Activated naive CD4-positive, alpha-beta T cell treated with anti-CD3 and anti-CD28 coated beads, Interleukin-2, amount 50 U/mL, for 16 hours (primary cell): ENCODE measurements at places on chromosomes 6 and 20.
A peak's percentile ranks its signal among the peaks of the same experiment; 100 is the strongest.

DNA sequence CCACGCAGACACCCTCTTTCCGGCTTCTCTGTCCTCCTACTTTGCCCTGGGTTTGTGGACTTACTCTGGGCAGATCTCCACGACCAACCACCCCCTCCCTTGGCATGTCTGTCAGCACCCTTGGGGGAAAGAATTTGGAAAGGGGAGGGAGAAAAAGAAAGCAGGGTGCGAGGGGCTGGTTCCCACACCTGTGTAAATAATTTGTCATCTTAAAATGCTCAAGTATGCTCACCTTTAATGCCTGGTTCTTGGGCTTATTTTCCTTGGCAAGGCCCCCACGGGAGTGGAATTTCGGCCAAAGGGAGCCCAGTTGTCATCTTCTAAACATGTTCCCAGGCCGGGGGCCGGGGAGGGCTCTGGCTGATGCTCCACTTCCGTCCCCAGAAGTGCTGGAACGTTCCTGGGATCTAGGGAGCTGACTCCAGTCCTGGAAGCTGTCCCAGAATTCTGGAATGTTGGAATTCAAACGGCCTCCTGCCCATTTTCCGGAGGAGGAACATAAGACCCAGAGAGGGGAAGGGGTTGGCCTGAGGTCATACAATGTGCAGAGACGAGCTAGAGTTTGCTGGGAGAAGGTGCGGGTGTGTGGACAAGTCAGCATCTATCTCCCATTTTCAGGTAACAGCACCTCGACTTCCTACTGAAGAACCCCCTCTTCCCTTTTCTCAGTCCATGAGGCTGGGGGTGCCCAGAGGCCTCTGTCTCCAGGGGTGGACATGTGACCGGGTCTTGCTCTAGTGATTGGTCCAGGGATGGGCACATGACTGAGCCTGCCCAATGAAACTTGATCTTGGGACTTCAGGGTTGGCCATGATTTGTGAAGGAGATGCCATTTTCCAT lies 122.3 kb downstream of the CEBPB start:
- no peak for DNase-seq

GRCh38 chr6:168703990-168704389 lies 263.0 kb downstream of the SMOC2 start:
- DNase-seq, result no peak

DNA sequence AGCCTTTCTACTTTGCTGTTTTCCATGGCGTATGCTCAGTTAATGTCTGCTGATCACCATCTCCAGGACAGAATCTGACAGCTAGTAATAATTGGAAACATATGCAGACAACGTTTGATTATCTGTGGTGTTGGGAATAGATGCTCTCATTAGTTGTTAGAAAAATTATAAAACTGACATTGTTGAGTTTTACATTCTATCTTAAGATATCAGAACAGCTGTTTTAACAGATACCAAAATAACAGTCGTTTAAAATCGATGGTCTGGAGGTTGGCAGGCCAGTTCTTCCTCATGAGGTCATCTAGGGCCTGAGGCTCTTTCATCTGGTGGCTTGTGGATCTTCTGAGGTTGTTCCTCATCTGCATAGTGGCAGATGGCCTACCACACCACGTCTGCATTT lies 137.6 kb downstream of the AIG1 start:
- no peak for DNase-seq

GRCh38 chr6:117482240-117483003 lies at the start of gene DCBLD1:
Gene DCBLD1 (plus strand): TSS chr6:117482674. CDS start chr6:117482782, 108 bp downstream.
- DNase-seq, result peak; percentile 53

DNA sequence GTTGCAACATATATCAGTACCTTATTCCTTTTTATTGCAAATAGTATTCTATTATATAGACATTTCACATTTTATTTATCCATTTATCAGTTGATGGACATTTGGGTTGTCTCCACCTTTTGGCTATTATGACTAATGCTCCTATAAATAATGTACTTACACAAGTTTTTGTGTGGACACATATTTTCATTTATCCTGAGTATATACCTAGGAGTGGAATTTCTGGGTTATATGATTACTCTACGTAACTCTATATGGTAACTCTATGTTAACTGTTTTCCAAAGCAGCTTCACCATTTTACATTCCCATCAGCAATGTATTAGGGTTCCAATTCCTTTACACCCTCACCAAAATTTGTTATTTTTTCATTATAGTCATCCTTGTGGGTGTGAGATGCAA lies 405.0 kb downstream of the ESR1 start:
- no peak for DNase-seq

DNA sequence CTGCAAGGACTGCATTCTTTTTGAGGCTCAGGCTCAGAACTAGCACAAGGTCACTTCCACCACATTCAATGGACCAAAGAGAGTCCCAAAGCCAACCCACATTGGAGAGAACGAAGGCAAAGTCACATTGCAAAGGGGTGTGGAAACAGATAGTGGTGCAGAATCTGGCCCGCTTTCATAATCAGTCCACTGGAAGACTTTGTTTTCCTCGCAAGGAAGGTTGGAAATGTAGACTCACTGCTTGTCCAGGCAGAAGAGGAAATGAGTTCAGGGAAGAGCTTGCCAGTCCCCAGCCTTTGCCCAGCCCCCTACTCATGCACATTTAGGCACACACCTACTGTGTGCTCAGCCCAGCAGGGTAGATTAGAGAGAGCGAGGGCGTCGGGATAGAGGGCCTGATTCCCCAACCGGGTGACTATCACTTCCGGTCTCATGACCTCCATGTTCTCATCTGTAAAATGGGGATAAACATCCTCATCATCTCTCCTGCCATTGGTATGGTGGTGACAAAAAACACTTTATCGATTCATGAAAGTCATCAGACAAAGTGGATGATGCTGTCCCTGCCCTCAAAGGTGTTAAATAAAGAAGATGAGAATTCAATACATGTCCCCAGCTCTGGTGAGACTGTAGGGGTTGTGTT lies 24.3 kb upstream of the CCN5 start:
- no peak for DNase-seq

- no peak for DNase-seq
Observed at GRCh38 chr6:31970604-31971271, 1.2 kb downstream of the DXO start.

GRCh38 chr6:121767211-121767610 lies 331.8 kb downstream of the GJA1 start:
- no peak for DNase-seq

DNA sequence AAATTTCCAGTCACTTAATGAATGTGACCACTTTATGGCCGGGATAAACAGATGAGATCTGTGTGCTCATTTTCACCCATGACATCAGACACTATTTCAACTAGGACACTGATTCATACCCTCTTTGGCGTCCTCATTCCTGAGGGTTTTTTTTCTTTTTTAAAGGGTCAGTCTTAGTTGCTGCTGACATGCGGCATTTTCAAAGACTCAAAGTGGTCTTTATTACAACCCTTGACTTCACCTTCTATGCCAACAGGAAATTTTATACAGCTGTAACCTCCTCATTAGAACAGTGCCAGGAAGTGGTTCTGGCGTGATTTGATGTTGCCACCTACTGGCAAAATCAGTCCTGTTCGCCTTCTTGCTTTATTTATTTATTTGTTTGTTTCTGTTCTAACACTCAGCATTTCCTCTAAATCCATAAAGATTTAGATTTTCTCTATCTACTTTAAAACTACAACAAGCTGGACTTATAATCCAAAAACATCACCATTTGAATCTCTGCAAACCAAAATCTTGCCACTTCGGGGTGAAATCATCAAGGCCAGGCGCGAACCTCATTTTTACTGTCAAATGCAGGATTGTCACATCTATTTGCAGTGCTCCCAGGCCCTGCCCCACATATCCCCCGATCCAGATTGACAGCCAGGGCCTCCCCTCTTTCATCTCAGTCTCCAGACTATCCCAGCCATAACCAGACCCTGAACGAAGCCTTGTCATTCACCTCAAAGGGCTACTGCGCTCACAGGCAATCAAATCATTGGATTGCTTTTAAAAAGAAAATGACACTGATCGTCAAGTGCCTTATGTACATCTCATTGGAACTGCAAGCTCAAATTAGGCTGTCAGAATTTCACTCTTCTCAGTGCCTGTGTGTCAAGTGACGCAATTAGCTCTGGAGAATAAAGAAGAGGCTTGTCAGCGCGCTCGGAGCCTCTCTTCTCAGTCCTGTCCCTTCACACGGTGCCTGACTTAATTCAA lies 77.5 kb downstream of the C6orf118 start:
- DNase-seq, result no peak

- no peak for DNase-seq
Observed at GRCh38 chr6:159234102-159234553, 64.9 kb downstream of the FNDC1 start.

DNA sequence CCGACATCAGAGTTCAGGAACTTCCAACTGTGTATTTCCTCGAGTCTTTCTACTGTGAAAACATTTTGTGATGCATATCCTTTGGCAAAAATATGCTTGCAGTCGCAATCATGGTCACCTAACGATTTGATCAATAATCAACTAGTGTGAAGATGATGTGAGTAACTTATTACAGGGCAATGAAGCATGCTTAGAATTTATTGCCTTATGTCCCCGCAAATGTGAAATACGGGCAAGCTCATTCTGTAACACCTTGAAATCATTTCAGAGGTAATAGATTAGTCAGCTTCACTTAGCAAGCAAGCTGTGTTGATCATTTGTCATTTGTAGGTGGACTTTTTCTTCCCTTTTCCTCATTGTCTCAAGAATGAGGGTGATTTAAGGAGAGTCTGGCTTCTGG lies 67.9 kb upstream of the DOK5 start:
- DNase-seq, result no peak

GRCh38 chr20:3465301-3465700 lies 5.5 kb upstream of the ATRN start:
- DNase-seq, result no peak

GRCh38 chr6:45576648-45577624 lies 199.2 kb upstream of the SUPT3H start:
- DNase-seq, result no peak

GRCh38 chr20:57326667-57327455 lies 2.7 kb upstream of the SPO11 start:
- DNase-seq, result no peak

- DNase-seq, result no peak
Observed at GRCh38 chr6:114559419-114559818, 216.6 kb upstream of the HS3ST5 start.

DNA sequence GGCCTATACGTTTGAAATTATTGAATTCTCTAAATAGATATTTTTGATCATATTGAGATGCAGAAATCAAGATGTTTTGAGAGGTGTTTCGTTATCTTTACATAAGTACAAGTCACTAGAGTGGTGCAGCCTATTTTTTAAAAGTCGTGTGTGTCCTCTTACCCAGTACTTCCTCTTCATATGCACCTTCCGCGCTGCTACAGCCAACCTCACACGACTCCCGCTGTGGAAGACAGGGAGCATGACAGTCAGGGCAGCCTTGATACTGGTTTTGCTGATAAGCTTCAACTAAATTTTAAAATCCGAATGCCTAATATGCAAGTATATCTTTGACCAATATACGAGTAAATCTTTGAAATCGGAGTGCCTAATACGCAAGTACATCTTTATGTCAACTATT lies 16.3 kb downstream of the ROS1 start:
- no peak for DNase-seq

GRCh38 chr6:161257793-161258457 lies 15.9 kb downstream of the AGPAT4 start:
- no peak for DNase-seq

GRCh38 chr6:2978923-2979322 lies 7.6 kb upstream of the SERPINB6 start:
- no peak for DNase-seq

DNA sequence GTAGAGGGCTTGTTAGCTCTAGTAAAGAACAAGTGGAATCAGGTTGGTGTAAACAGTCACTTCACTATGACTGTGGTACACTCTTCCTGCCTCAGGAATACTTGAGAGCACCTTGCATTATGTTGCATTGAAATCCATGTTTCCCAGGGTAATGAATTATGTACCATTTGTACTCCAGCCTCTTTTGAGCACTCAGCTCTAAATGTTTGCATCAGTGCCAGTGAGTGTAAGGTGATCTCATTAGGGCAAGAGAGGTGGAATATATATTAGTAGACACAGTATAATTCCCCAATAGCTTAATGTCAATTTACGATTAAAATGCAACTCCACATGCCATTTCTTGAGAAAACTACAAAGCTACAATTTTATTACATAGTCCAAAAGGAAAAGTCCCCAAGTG lies 319.6 kb upstream of the POU3F2 start:
- no peak for DNase-seq

DNA sequence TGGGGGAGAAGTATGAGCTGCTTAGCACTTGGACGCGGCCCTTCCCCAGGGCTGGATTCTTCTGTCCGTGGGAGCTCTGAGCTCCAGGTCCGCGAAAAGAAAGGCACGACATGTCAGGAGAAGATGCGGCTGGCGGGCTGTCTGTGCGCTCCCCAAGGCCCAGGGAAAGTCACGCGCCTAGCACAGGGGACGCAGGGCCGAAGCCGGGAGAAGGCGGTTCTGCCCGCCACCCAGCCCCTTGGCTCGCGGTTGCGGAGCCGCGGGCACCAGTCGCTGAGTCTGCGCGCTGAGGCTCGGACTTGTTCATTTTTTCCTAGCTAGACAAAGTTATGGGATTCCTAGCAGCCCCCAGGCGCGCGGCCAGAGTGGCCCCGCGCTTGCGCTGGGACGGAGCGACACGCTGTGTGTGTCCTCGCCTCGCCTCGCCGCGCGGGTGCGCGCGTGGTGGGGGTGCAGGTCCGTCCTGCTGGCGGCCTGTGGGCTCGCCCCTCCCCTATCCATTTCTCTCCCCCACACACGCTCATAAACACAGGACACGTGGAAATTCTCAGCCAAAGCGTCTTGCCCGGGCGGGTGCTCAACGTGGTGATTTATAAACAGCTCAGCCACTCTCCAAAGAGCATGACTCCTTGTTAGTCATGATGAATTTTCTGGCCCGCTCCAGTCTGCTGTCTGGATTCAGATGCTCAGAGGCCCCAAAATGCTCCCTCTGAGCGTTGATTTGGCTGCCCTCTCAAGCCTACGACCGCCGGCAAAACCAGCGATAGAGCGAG lies 1.9 kb upstream of the POU3F2 start:
- no peak for DNase-seq

DNA sequence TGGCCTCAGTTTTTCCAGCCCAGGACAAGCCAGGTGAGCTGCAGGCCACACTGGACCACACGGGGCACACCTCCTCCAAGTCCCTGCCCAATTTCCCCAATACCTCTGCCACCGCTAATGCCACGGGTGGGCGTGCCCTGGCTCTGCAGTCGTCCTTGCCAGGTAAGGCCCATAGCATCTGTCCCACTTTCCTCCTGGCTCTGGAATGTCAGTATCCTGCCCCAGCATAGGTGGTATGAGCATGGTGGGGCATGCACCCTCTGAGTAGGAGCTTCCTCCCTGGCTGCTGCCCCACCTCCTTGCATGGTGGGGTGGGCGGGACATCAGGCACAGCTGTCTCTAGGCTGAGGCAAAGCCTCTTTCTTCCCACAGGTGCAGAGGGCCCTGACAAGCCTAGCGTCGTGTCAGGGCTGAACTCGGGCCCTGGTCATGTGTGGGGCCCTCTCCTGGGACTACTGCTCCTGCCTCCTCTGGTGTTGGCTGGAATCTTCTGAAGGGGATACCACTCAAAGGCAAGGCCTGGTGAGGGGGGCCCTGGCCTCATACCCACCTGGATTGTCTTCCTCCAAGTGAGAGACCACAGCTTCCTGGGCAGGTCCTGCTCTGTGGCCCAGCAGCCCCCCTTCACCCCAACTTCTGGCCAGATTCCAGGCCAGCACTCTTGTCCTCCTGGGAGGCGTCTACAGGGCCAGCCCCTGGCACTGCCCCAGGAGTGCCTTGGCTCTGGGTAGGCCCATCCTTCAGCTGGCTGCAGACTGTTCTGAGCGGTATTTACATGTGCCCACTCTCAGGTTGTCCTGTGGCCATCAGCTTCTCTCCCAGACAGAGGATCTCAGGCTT lies 9.1 kb downstream of the PI16 start:
- DNase-seq, result no peak
